Heart left ventricle (tissue), 16 donors: ENCODE measurements at places on chromosomes 2 and 18. TPM values are rescaled to one million over a fixed set of nuclear protein-coding genes. Genes with fewer than 3 reads are reported as not detected.

Gene NT5DC4
- total RNA-seq = not detected

Gene C2orf76
- 4.0 TPM for total RNA-seq

Gene LANCL1
- total RNA-seq = 54.2 TPM

Gene TSGA10
- total RNA-seq = 1.5 TPM

Gene MYO5B
- total RNA-seq = 1.6 TPM

Gene FAM237A
- total RNA-seq = 1.4 TPM

Gene KLF11
- total RNA-seq = 25.5 TPM

Gene TMEM163
- total RNA-seq = 0.31 TPM

Gene TRIM43
- total RNA-seq = not detected

Gene RUFY4
- total RNA-seq = not detected

Gene LRRC30
- total RNA-seq = not detected

Gene NEU2
- total RNA-seq = not detected

Gene TNFRSF11A
- total RNA-seq = 0.16 TPM

Gene NAPG
- 35.1 TPM for total RNA-seq

Gene GPR155
- total RNA-seq = 21.3 TPM

Gene DAW1
- total RNA-seq = not detected

Gene TFPI
- 63.7 TPM for total RNA-seq

Gene LINC00305
- not detected for total RNA-seq

Gene SP140L
- 3.9 TPM for total RNA-seq
